GM12878 (cell line): ENCODE measurements at places on chromosomes 3 and 15. TPM values are rescaled to one million over a fixed set of nuclear protein-coding genes. Genes with fewer than 3 reads are reported as not detected.

- no peaks in the 10 kb centered on the region for H3K4me1 ChIP-seq
- DNase-seq, result no peak
- H3K36me3 ChIP-seq, result no peaks in the 10 kb centered on the region
- H3K4me3 ChIP-seq, result no peak overlapping the region
These were observed 391.8 kb downstream of the VPS13C start for GRCh38 chr15:61668444-61668843.

GRCh38 chr15:43648649-43649429 lies at the start of gene CATSPER2:
Gene CATSPER2, minus strand, starts transcription at chr15:43648844. Its CDS starts 783 bp downstream, at chr15:43648061.
- H3K4me3 ChIP-seq, result no peak within 1 kb of the TSS
- no peak within 1 kb of the TSS for H3K27ac ChIP-seq
- no peaks in the 10 kb centered on the region for H3K36me3 ChIP-seq
- peaks cover 10% of the 10 kb centered on the region for H3K4me1 ChIP-seq
- H3K27me3 ChIP-seq, result no peaks in the 10 kb centered on the region

- no peaks in the 10 kb centered on the region for H3K4me1 ChIP-seq
- no peak for DNase-seq
- H3K27ac ChIP-seq, result no peak overlapping the region
- H3K27me3 ChIP-seq, result no peaks in the 10 kb centered on the region
- no peaks in the 10 kb centered on the region for H3K36me3 ChIP-seq
These were observed 42.0 kb downstream of the FRMD4B start for GRCh38 chr3:69343875-69344274.

DNA sequence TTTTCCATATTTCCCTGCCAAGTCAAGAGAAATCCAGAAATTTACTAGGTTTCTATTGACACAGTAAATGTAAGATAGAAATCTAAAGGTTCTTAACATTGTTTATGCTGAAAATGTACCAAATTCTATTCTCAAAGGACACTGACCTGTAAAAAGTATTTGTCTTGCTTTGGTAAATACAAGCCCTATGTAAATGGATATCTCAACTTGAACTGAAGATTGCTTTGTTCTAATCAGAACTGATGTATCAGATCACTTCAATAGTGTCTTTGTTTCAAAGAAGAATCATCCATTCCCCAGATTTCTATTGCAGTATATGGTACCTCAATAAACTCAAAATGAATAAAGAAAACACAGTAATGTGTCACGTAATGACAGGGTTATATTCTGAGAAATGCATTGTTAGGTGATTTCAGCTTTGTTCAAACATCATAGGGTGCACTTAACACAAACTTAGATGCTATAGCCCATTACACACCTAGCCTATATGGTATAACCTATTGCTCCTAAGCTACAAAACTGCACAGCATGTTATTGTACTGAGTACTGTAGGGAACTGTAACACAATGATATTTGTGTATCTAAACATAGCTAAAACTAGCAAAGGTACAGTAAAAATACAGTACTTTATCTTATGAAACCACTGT lies 143.5 kb upstream of the NECTIN3 start:
- no peaks in the 10 kb centered on the region for H3K27me3 ChIP-seq
- DNase-seq, result no peak
- H3K27ac ChIP-seq, result no peak overlapping the region
- no peaks in the 10 kb centered on the region for H3K4me1 ChIP-seq
- H3K4me3 ChIP-seq, result no peak overlapping the region

GRCh38 chr3:18531662-18532061 lies 106.5 kb upstream of the SATB1 start:
- H3K36me3 ChIP-seq, result no peaks in the 10 kb centered on the region
- no peak for DNase-seq
- no peaks in the 10 kb centered on the region for H3K4me1 ChIP-seq

DNA sequence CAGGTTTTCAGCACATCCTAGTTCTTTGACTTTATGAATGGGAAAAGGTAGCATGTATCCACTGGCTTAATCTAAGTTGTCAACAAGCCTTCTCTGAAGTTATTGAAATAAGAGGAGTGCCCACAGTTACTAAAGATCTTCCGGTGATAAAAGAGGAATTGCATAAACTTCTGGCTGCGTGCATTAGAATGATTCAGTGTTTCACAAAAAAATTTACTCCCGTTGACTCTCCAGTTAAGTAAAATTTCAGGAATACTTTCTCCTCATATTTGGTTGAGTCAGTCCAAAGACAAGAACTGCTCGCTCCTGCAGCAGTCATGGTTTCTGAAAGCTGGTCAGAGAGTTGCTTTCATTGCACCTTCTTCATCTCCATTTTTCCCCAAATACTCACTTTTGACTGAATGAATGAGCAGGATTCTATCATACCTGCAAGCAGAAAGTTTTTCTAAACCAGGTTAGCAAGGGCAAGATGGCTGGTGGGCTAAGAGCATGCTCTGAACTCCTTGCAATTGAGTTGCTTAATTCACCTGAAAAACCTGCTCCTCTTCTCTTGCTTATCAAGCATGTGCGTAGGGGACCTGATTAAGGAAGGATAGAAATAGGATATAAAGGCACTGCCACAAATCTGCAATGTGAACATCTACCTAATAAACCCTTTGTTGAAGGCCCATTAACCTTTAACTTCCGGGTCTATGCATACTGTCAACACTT lies 64.2 kb upstream of the TIMP4 start:
- no peak overlapping the region for H3K27ac ChIP-seq
- no peaks in the 10 kb centered on the region for H3K4me1 ChIP-seq
- no peak for DNase-seq
- H3K36me3 ChIP-seq, result no peaks in the 10 kb centered on the region
- H3K4me3 ChIP-seq, result no peak overlapping the region

DNA sequence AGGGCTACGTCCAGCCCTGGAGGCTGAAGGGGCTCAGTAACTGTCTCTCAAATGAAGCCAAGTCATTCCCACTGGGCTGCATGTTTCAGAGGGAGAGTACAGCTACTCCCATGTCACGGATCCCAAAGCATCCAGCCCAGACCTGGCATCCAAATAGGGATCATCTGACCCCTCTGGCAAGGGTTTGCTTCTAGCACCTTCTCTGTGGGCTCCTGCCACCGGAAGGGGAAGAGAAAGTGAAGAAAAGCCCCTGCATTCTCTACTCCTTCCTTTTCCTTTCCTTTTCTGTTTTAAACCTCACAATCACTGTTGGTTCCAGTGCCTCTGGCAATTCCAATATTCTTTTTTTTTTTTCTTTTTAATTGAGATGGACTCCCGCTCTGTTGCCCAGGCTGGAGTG lies 64.5 kb upstream of the CTSH start:
- no peak overlapping the region for H3K27ac ChIP-seq
- no peak overlapping the region for H3K4me3 ChIP-seq
- H3K27me3 ChIP-seq, result no peaks in the 10 kb centered on the region
- no peak for DNase-seq
- H3K36me3 ChIP-seq, result no peaks in the 10 kb centered on the region
- peaks cover 25% of the 10 kb centered on the region for H3K4me1 ChIP-seq

DNA sequence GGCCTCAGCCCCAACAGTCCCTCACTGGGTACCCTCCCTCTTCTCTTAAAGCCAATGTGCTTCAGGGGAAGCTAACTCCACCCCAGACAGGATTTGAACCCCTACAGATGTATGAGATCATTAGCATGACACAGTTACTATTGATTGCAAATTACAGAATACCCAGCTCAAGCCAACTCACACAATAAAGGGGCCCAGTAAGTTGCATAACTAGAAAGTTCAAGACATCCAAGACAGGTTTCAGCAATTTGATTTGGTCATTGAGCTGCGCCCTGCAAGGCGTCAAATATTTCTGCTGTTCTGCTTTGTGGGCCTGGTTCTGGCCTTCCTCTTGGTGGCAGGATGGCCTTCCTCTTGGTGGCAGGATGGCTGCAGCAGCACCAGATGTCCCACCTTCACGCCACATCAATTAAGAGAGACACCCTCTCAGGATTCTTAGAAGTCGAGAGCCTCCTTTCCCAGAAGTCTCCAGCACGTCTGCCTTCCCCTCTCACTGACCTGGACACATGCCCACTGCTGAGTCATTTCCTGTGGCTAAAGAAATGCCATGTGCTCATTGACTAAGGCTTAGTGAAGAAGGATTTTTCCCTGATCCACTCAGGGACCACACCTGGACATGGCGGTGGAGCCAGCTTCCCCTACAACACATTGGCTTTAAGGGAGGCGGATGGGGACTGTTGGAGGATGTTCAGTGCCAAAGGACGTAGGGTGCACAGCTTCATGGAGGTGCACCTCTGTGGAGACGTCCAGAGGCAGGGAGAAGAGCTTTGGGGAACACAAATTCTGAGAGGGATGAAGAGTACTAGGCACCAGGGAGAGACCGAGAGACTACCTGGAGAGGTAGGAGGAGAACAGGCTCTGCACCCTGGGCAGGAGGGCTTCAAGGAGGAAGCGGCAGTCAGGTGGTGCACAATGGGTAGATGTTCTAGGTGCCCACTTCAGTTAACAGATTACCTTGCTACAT lies 49.1 kb downstream of the DNASE1L3 start:
- no peak overlapping the region for H3K27ac ChIP-seq
- no peak overlapping the region for H3K4me3 ChIP-seq
- H3K4me1 ChIP-seq, result no peaks in the 10 kb centered on the region
- DNase-seq, result no peak
- H3K27me3 ChIP-seq, result no peaks in the 10 kb centered on the region
- H3K36me3 ChIP-seq, result peaks cover 6% of the 10 kb centered on the region; the same call in 1 of the 2 replicates

GRCh38 chr3:108959017-108959416 lies 5.3 kb upstream of the GUCA1C start:
- H3K4me3 ChIP-seq, result no peak overlapping the region
- no peak for DNase-seq
- no peaks in the 10 kb centered on the region for H3K36me3 ChIP-seq
- no peaks in the 10 kb centered on the region for H3K27me3 ChIP-seq
- no peaks in the 10 kb centered on the region for H3K4me1 ChIP-seq
- H3K27ac ChIP-seq, result no peak overlapping the region

Gene SLC38A3
- 0.13 TPM in 1 of 2 replicates, not detected in the other for total RNA-seq

Gene SERINC4
- 0.13 and 0.15 TPM in 2 replicates for total RNA-seq

Gene NEK10
- total RNA-seq, result 0.15 and 0.29 TPM in 2 replicates

Gene PRKCD
- 78.3 and 81.7 TPM in 2 replicates for total RNA-seq
